AG04450 (cell line): ENCODE measurements at places on chromosomes 16 and 17.

- DNase-seq: no peak
Observed at GRCh38 chr17:58535431-58535830, 21.0 kb upstream of the MTMR4 start.

DNA sequence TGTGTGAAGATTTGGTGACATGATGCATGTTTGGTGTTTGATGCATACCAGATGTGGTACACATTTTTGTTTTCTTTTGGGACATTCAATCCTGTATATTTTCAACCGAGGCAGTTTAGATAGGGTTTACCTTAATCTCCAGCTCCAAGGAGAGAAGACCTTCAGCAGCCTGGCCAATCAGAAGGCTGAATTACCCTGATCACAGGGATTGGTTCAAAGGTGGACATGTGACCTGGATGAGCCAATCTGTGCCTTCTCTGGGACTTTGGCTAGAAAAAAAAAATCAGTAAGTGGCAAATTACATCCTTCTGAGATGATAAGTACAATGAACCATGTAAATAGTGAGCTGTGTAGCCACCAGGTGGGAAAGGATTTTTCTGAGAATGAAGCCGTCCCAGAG, 205.1 kb downstream of the SHISA9 start:
- no peak for DNase-seq

- peak; percentile 27 for DNase-seq
Observed at GRCh38 chr17:61002316-61002736, 324.7 kb downstream of the BCAS3 start.

DNA sequence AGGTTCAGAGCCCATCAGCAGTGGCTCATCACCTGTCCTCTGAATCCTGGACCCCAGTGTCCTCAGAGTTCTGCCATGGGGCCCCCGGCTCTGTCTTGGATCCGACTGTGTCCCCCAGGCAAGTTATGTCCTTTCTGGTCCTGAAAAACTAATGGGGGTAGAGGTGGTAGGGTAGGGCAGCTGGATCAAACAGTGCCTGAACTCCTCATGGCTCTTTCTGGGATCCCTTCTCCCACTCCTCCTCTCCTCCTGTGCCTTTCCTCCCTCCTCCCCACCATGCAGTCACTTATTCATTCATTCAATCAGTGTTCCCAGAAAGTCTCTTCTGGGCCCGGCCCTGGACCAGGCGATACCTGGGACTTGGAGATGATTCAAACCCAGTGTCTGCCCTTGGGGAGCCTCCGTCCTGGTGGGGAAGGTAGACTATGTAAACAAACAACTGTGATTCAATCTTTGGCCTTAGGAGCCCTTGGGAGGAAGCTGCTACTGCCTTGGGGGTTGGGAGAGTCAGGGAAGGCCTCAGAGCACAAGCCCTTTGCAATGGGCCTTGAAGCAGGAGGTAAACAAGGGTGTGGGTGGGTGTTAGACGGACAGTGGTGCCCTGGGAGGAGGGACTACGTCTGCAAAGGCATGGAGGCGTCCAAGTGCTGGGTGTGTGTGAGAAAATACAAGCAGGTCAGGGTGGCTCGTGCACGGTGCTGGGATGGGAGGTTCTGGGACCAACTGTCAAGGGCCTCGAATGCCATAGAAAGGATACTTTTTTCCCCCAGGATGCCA, 6.4 kb upstream of the FAM83G start:
- no peak for DNase-seq

GRCh38 chr16:19167710-19168370, at the start of gene SYT17:
SYT17 (plus strand) TSS chr16:19168240; CDS start chr16:19168647, 407 bp downstream.
- DNase-seq: no peak

DNA sequence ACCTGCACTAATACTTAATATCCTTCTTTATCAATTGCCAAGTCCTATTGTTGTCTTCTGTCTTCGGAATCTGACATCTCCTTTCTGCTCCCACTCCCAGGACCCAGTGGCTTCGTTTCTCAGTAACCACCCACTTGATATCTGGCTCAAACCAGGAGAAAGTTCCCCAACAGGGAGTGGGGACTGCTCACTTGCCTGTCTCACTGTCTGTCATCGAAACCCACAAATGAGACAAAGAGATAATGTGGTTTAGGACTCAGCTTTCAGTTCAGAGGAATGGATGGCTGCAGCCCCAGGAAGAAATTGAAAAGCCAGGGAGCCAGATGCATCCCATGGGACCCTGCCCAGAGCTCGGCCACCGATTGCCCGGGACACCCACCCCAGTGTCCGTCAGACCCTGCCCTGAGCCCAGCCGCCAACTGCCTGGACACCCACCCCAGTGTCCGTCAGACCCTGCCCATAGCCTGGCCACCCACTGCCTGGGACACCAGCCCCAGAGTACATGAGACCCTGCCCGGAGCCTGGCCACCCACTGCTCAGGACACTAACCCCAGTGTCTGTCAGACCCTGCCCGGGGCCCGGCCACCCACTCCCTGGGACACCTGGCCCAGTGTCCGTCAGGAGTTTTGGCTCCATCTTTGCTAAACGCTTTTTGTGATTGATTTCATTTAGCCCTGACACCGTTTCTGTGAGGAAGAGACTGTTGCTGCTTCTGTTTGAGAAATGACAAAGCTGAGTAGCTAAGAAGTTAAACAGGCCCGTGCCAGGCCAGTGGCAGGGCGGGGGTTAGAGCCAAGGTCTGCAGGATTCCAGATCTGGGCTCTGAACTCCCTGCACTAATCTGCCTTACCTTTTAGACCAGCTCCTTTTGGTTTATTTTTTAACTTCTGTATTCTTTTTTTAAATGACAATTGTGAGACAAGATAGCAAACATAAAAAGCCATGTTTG, 251.4 kb downstream of the PHKB start:
- DNase-seq: no peak

DNA sequence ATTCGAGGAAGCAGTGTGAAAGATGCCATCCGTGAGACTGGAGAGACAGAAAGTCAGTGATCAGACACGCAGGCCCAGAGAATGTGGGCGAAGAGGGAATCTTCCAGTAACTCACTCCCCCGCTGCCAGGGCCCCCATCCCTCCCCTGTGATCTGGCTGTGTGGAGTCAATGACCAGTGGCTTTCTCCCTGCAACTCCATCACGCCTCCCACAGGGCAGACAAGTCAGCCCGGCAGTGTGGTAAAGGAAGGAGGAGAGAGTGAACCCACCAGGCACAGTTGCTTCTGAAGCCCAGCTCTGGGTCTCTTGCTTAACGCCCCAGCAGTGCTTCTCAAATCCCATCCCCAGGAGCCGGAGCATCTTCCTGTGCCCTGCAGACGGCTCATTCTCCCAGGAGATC, 142.1 kb downstream of the ZNF423 start:
- no peak for DNase-seq

- no peak for DNase-seq
Observed at GRCh38 chr17:4446326-4447071, 12.8 kb downstream of the SPNS3 start.

GRCh38 chr16:3904875-3905274, 24.4 kb upstream of the CREBBP start:
- DNase-seq: no peak

DNA sequence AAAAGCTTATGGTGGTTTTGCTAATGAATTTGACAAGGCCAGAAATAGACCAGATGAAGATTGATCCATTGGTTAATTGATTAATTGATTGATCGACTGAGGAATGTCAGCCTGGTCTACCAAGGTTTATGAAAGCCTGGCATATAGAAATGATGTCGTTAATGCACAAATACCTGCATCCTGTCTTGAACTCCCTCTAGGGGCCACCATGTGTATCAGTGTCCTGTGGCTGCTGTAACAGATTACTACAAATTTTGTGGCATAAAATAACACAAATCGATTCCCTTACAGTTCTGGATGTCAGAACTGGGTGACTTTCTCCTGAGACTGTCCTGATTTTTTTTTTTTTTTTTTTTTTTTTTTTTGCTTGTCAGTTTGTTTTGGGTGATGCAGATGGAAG, 553.2 kb downstream of the MAF start:
- no peak for DNase-seq

DNA sequence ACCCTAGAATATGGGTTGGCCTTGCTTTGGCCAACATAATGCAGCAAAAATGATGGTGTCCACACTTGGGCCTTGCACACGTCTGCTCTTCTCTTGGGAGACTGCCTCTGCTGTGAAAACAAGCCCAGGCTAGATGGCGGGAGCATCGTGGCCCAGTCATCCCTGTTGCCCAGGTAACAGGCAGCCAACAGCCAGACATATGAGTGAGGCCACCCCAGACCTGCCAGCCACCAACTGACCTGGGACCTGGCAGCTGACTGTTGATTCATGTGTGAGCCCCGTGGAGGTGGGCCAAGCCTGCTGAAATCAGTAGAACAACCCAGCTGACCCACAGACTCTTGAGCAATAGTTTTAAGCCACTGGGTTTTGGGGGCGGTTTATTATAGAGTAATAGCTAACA, 39.4 kb upstream of the CDH3 start:
- DNase-seq: no peak

- DNase-seq: no peak
Observed at GRCh38 chr16:20364051-20364450, 11.5 kb upstream of the UMOD start.

GRCh38 chr16:88855176-88855575, 1.6 kb downstream of the GALNS start:
- no peak for DNase-seq
